Thoracic aorta endothelial cell (primary cell): ENCODE measurements at places on chromosomes 4 and X. TPM values are rescaled to one million over a fixed set of nuclear protein-coding genes. Genes with fewer than 3 reads are reported as not detected.

Gene UCP1
- total RNA-seq, result not detected in 2 replicates

Gene AR
- 6.6 and 12.4 TPM in 2 replicates for total RNA-seq

Gene TAF7L
- 1.4 and 2.4 TPM in 2 replicates for total RNA-seq

Gene SUPT20HL2
- total RNA-seq, result 0.07 TPM in 1 of 2 replicates, not detected in the other

Gene RBMX
- total RNA-seq, result 367 and 414 TPM in 2 replicates

Gene ADH1A
- not detected in 2 replicates for total RNA-seq

Gene ERAS
- not detected in 2 replicates for total RNA-seq
